ENCODE measurements at places on chromosomes 12 and 14. TPM values are rescaled to one million over a fixed set of nuclear protein-coding genes. Genes with fewer than 3 reads are reported as not detected.

SLC25A3 gene
- 454 TPM for total RNA-seq

CHGA gene
- total RNA-seq, result 23.0 TPM

SIRT4 gene
- total RNA-seq, result 9.5 TPM

CLEC4A gene
- total RNA-seq, result 1.2 TPM

GRIN2B gene
- total RNA-seq, result 8.7 TPM

USP15 gene
- total RNA-seq, result 171 TPM

LRRC43 gene
- total RNA-seq, result 1.6 TPM

GDF11 gene
- total RNA-seq, result 22.3 TPM
